ENCODE measurements at places on chromosomes 4 and X.
A peak's percentile ranks its signal among the peaks of the same experiment; 100 is the strongest.

DNA sequence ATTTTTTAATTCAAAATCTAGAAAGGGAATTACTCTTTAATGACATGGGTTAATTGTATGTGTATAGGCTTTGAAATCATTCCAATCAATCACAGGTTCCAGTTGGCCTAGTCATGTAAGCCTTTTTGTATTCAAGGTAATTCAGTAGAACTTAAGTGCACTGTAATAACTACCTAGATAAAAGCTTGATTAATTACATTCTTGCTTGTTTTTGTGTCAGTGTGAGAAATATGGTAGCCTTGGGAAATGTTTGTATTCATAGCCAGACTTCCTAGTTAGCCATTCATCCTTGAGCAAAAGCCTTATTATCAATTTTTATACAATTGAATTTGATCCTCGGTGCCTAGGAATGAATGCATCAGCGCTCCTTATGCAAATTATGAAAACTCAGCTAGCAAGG lies 33.5 kb downstream of the TKTL2 start:
- DNase-seq = no peak

DNA sequence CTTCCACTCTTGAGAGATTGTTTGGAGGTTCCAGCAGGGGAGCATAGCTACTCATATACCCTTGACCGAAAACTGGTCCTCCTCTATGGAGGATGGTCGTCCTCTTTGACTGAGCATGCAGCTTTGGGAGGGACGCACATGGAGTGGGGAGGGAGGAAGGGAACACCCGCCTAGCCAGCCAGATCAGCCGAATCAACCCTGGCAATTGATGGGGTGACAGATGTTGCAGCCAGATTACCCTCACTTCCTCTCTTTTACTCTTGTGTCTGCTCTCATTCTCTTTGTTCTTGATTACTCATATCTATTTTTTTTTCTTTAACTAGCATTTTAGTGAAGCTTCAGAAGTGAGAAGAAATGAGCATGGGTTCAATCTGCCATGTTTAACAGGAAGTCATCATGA lies 19.6 kb downstream of the MGST2 start:
- DNase-seq = no peak

GRCh38 chr4:128793859-128794672 lies 15.4 kb upstream of the JADE1 start:
- DNase-seq = no peak

GRCh38 chr4:84167093-84167492 lies 332.0 kb downstream of the NKX6-1 start:
- no peak for DNase-seq

DNA sequence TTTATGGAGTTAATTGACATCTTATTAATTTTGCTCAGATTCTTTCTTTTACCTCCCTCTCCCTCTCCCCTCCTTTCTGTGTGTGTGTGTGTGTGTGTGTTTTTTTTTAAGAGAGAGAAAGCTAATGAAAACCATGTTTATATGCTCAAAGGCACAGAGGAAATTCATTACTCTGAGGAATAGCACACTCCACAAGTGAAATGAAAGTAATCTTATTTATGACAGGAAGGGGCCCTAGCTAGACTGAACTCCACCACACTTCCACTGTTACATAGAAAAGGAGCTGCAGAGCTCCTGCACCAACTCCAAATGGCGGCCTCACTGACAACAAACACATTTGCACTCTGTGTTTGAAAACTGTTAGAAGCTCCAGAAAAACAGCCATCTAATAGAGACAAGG lies 150.6 kb downstream of the RASL11B start:
- no peak for DNase-seq

DNA sequence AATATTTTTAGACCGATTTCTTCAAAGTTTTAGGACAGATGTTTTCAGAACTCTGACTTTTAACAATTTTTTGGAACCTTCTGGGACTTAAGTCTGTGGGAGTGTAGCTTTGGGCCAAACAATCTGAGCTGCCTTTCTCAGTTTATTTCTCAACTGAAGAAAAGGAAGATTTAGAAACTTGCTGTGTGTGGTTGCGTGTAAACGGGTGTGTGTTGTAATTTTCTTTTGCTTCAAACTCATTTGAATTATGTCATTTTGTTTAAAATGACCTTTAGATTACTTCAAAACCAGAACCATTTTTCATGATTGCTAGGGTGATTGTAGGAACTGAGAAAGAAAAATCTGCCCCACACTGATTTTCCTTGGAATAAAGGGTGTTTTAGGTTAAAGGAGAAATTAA lies 577.7 kb upstream of the GALNTL6 start:
- no peak for DNase-seq

- no peak for DNase-seq
Measured at GRCh38 chr4:176769514-176769913, 23.2 kb downstream of the VEGFC start.

- no peak for DNase-seq
Measured at GRCh38 chr4:76997532-76997931, 48.0 kb downstream of the SEPTIN11 start.

DNA sequence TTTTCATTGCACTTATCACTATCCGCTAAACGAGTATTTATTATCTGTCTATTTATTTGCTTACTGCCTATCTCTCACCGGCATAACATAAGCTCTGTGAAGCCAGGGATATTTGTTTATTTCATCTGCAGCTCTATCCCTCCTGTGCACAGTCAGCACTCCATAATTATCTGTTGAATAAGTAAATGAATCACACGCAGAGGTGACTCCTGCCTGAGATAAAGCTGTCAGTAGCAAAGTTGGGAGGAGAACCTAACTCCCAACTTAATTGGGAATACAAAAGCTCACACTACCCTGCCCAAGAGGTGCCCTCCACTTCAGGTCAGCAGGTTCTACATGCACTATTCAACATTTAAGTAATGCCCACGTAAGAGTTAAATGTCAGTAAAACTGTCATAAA lies 85.7 kb downstream of the CORIN start:
- no peak for DNase-seq

GRCh38 chr4:13893211-13893610 lies 265.7 kb upstream of the BOD1L1 start:
- no peak for DNase-seq

DNA sequence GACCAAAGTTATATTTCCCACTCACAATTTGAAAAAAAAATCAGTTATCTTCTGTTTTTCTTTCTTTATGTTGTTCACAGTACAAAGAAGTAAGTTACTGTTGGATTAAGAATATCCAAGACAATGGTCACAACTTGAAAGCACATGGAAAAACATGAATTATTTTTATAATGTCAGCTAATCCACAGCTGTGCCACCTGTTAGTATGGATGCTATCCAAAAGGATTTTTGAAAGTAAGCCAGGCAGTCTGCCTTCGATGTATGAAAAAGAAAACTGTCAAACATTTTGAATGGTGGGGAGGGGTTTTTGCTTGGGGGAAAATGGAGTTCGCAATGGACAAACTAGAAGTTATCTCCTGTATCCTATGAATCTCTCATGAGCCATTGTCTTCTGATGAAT lies 6.2 kb downstream of the GPM6A start:
- no peak for DNase-seq

- DNase-seq = no peak
Measured at GRCh38 chrX:10557166-10557565, 63.2 kb downstream of the MID1 start.

DNA sequence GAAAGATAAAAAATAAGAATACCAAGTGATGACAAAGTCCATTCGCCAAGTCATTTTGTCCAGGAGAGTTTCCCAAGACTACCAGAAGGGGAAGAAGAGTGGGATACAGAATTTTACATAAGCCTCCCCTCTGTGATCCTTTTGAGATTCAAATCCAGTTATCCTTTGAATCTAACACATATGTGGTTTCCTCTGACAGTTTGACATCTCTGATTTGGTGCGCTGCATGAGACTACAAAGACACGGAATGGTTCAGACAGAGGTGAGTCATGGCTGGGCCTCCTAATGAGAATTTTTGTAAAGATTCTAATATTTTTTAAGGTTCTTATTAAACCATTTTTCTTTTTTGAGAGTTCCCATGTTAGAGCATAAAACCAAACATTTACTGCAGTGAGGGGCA lies 38.3 kb downstream of the SLC10A6 start:
- DNase-seq = no peak

DNA sequence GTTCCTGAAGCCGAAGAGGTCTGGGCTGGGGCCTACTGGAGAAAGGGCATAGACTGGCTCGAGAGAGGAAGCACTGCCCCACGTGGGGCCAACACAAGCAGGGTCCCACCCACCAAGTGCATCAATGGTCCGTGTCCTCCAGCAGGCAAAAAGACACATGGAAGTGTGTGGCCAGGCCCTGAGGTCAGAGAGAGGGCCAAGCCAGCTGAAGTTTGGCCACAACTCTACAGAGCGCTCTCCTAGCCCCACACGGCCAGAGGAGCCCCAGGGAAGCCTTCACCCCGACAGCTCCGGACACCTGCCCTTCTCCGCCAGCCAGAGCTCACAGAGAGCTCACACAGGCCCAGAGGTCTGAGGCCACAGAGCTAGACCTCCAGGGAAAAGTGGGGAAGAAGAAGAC lies 8.5 kb upstream of the KDM5C start:
- DNase-seq = no peak

DNA sequence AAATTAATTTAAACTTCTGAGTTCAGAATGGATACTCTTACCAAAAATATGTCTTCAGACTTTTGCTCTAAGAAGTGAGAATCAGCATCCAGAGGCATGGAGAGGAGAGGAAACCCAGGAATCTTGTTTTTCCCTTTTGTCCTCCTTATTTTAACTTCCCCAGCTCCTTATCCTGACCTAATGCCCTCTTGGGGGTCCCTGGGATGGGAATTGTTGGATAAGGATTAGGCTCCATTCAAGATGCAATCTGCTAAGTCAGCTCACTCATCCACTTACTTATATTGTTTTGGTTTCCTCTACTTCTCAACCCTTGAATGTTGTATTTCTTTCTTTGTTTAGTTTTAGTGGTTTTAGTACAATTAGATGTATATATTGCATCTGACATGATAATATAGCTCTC lies 208.4 kb upstream of the PCDH7 start:
- DNase-seq = no peak

DNA sequence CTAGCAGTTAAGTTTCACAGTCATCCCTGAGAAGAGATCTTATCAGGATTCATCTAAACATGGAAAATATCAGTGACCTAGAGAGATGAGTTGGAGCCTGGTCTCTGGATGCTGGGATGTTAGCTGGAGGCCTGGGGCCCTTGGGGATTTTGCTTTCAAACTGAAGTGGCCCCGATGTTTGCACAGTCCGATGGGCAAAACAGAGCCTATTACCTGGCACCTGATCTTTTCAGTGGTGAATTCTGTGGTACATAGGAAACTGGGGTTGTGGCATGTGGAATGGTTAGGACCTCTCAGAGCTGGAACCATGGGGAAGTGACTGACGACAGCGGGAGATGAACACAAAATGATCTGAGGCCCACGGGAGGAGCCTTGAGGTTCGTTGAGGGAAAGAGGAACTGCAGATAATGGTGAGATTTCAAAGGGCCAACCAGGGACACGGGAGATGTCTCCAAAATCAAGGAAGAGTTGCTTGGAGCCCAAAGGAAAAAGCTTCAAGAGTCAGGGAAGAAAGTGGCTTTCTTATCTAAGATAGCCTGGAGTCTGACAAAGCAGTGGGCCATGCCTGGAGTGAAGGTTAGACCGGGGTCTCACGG lies 17.8 kb upstream of the TENM3 start:
- DNase-seq = no peak

DNA sequence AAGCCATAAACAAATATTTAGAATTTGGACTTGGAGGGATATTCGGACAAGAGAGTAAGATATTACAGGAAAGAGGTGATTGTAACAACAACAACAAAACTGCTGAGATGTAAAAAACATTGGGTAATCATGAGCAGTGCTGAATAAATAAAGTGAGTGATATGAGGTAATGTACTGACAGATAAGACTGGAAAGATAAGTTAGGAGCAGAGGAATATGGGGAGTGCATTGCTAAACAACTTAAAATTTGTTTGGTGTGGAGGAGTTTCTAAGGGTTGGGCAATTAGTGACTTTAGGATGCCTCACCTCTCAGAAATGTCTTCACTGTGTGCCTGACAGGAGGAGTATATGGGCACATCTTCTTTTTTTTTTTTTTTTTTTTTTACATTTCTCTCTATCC lies 637.8 kb upstream of the GRIA3 start:
- DNase-seq = no peak

- no peak for DNase-seq
Measured at GRCh38 chr4:12852338-12853307, 631.5 kb downstream of the RAB28 start.

GRCh38 chr4:125283707-125284279 lies 31.0 kb upstream of the FAT4 start:
- no peak for DNase-seq

DNA sequence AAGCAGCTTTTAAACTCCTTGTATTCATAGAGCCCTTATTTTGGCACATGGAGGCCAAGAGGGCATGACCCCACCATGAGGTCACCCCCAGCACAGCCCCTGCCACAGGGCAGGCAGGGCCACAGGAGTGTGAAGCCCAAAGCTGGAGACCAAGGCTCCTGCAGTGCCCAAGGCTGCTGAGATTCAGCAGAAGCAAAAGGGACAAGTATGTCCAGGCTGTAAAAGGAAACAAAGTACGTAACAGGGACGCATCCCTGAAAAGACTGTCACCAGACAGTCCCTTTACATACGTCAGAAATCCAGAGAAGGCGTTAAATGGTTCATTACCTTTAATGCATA lies 18.9 kb downstream of the GAK start:
- peak; percentile 32 for DNase-seq

- no peak for DNase-seq
Measured at GRCh38 chr4:106287353-106287969, 28.5 kb downstream of the TBCK start.

DNA sequence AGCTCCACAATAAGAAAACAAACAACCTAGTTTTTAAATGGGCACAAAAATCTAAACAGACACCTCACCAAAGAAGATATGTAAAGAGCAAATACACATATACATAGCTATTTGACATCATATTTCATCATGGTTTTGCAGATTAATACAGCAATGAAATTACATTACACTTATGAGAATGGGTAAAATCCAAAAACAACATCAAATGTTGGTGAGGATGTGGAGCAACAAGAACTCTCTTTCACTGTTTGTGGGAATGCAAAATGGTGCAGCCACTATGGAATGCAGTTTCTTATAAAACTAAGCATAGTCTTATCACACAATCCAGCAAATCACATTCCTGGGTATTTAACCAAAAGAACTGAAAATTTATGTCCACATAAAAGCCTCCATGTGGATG lies 25.0 kb downstream of the TLR6 start:
- no peak for DNase-seq

- no peak for DNase-seq
Measured at GRCh38 chrX:22177950-22178515, 94.7 kb upstream of the CBLL2 start.

- no peak for DNase-seq
Measured at GRCh38 chr4:168486912-168487281, 6.6 kb upstream of the DDX60L start.

DNA sequence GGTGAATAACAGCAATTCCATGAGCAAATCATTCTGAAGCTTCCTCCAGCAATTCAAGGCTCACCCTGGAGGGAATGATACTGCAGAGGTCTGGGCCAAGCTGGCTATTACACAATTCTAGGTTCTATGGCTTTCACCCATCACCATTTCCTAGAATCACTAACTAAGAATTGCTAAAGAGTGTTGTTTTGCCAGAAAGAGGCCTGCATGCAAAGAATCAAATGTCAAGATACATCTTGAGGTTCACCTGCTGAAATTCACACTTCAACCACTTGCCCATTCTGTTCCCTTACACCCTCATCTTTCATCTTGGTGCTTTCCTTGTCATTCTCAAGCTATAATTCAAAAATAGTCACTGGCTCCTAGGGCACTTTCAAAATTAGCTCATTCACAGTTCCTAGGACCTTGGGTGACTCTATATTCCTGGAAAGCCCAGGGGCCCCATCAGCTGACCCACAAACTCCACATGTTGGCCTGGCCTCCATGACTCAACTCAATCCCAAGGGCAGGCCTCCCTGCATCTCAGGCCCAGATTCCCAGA lies 7.0 kb downstream of the APBB2 start:
- peak; percentile 44 for DNase-seq
